ENCODE measurements at places on chromosomes 3 and 15. TPM values are rescaled to one million over a fixed set of nuclear protein-coding genes. Genes with fewer than 3 reads are reported as not detected.

CIB2 gene
- 3.6 TPM for total RNA-seq

KATNBL1 gene
- total RNA-seq: 79.2 TPM

LNP1 gene
- total RNA-seq: 5.8 TPM

RGMA gene
- 0.22 TPM for total RNA-seq

FOXB1 gene
- total RNA-seq: not detected

C3orf70 gene
- 1.4 TPM for total RNA-seq

Measured in uterine smooth muscle cell (primary cell).